Left ventricle myocardium inferior (tissue), 1 donor: ENCODE measurements at places on chromosomes 3 and 15.

DNA sequence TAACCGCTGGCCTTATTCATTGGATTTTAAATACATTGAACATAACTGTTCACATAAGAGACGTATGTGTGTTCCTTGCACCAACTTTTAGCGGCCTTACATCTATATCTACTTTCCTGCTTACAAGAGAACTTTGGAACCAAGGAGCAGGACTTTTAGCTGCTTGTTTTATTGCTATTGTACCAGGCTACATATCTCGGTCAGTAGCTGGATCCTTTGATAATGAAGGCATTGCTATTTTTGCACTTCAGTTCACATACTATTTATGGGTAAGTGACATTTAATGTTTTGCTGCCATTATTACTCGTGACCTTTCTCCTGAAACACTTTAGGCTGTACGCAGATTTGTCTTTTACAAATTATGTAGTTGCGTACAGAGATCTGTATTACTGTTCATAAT is 47.1 kb downstream of the STT3B start:
- H3K27ac ChIP-seq, result peak overlapping the region; percentile 86
- peaks cover 80% of the 10 kb centered on the region for H3K4me1 ChIP-seq
- no peak for DNase-seq
- no peaks in the 10 kb centered on the region for H3K27me3 ChIP-seq

DNA sequence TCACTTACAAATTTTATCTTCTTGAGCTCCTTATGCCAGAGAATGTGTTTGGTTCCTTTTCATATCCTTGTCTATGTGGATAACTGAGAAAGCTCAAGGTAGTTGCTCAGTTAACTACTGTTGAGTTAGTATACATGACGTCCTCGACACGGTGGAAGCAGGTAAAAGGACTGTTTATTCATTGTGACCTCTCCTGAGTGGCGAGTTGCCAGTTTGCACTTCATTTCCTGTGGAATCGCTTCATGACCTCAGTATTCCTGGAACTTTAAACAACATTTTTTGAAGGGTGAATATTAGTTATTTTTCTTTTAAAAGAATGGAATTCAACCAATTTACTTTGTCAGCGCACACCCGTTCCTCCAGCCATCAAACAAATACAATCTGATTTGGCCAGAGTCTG is 1.2 kb upstream of the TPRG1 start:
- H3K4me1 ChIP-seq, result no peaks in the 10 kb centered on the region
- H3K27me3 ChIP-seq, result no peaks in the 10 kb centered on the region
- H3K27ac ChIP-seq, result no peak overlapping the region
- no peak for DNase-seq

DNA sequence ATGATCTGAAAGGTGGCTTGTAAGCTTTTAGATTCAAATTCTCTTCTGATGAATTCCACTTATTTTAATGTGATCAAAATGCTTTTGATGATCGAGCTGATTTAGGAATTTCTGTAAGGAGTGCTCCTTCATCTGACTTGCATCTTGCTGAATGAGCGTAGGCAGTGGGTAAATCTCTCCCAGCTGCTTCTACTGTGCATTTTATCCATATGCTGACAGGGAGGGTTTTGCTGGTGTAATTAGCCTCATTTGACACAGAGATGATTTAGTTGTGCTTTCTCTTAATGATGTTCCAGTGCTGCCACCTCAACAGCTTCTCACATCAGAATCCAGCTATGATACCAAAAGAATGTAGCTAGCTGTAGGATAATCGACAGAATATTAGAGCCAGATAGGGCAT is 3.8 kb upstream of the LMOD3 start:
- H3K36me3 ChIP-seq, result no peaks in the 10 kb centered on the region
- no peak overlapping the region for H3K27ac ChIP-seq
- H3K4me3 ChIP-seq, result no peak overlapping the region
- no peaks in the 10 kb centered on the region for H3K27me3 ChIP-seq

GRCh38 chr3:188165596-188165995 is 11.6 kb downstream of the LPP start:
- no peaks in the 10 kb centered on the region for H3K27me3 ChIP-seq
- peaks cover 98% of the 10 kb centered on the region for H3K4me1 ChIP-seq
- no peak overlapping the region for H3K4me3 ChIP-seq

- peaks cover 26% of the 10 kb centered on the region for H3K4me1 ChIP-seq
- no peak for DNase-seq
- no peaks in the 10 kb centered on the region for H3K27me3 ChIP-seq
- H3K4me3 ChIP-seq, result no peak overlapping the region
- H3K27ac ChIP-seq, result no peak overlapping the region
Observed at GRCh38 chr3:53350652-53351051, 3.3 kb upstream of the DCP1A start.

DNA sequence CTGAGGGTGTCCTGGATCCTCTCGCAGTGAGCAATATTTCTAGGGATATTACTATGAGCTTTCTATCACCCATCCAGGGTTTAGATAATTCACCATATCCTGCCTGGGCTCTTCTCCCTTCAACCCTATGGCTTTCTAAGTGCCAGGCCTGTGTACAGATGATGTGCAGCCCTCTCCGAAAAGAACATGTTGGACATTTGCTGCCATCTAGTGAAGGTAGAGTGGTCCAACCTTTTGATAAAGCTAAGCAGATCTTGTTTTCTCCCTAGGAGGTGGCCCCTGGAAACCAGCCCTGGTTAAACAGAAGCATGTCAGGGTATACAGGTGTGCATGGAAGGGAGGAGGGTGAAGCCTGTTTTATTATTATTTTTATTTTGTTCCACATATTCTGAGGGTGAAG is 27.9 kb upstream of the SCN10A start:
- no peak overlapping the region for H3K27ac ChIP-seq
- DNase-seq, result no peak
- H3K4me3 ChIP-seq, result no peak overlapping the region
- no peaks in the 10 kb centered on the region for H3K4me1 ChIP-seq
- peaks cover 11% of the 10 kb centered on the region for H3K27me3 ChIP-seq
- H3K36me3 ChIP-seq, result no peaks in the 10 kb centered on the region

- no peak for DNase-seq
- no peaks in the 10 kb centered on the region for H3K36me3 ChIP-seq
- H3K4me3 ChIP-seq, result no peak overlapping the region
- H3K27ac ChIP-seq, result no peak overlapping the region
Observed at GRCh38 chr3:82012775-82013174, 251.3 kb upstream of the GBE1 start.
